Osteocyte (in vitro differentiated cells): ENCODE measurements at places on chromosomes 6 and 20.
A peak's percentile ranks its signal among the peaks of the same experiment; 100 is the strongest.

- no peak for DNase-seq
These were observed 743.8 kb upstream of the FLRT3 start for GRCh38 chr20:15081261-15081660.

GRCh38 chr6:40512340-40512739, 74.8 kb downstream of the LRFN2 start:
- DNase-seq = no peak

GRCh38 chr6:97189767-97190166, 93.2 kb downstream of the MMS22L start:
- DNase-seq = no peak

DNA sequence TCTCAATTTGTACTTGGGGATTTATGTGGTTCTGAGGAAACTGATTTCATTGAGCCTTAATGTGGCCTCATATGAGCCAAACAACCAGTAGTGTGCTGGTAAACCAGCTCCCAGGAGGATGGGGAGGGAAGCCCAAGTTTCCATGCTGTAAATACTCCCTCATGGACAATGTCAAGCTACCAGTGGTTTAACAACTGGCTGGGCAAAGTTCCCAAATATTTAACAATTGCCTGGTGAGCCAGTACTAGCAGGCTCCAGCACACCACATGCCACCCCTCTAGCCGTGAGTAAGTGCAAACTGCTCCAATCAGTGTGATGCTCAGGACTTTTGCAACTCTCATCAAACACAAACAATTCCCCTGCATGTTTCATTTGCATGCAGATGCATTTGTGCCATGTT, 19.2 kb upstream of the CDKN1A start:
- no peak for DNase-seq

DNA sequence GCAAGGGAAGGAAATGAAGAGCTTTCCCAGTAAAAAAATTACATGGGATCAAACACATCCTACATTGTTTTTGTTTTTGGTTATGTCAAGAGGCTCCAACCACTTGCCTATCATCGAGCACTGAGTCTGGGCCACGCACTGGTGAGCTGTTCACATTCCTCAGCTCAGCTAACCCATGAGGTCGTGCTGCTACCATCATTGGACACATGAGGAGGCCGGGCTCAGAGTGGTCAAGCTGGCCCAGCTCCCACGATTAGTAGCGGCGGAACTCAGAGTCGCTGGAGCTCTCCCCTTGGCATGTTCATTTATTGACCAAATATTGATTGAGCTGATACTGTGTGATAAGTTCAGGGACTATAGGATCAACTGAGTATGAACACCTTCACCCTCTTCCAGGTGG, 164.9 kb downstream of the CDH26 start:
- no peak for DNase-seq

GRCh38 chr20:17636523-17637412, 45.3 kb downstream of the RRBP1 start:
- DNase-seq = no peak

- DNase-seq = no peak
These were observed 20.2 kb downstream of the ADNP start for GRCh38 chr20:50911030-50911429.

- no peak for DNase-seq
These were observed 109.5 kb upstream of the NFATC2 start for GRCh38 chr20:51651921-51652549.

DNA sequence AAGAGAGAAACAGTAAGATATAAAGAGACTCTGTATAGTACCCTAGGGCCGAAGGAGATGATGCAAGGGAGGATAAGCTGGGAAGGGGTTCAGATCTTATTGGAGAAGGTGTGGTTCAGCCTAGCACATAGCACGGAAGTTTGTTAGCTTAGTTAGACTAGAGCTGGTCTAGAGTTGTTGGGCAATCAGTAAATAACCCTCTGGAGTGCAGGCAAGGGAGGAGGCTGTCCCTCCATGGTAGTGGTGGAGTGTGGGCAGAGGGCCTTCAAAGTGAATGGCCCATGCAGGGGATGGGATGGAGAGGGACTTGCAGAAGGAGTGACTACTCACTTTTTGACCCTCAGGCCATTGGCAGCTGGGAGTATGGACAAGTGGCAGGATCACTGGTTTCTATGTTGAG, 20.0 kb downstream of the TULP4 start:
- no peak for DNase-seq

- no peak for DNase-seq
These were observed 108.4 kb upstream of the PRSS16 start for GRCh38 chr6:27138837-27139755.

GRCh38 chr6:15443119-15443830, 197.4 kb downstream of the JARID2 start:
- no peak for DNase-seq

DNA sequence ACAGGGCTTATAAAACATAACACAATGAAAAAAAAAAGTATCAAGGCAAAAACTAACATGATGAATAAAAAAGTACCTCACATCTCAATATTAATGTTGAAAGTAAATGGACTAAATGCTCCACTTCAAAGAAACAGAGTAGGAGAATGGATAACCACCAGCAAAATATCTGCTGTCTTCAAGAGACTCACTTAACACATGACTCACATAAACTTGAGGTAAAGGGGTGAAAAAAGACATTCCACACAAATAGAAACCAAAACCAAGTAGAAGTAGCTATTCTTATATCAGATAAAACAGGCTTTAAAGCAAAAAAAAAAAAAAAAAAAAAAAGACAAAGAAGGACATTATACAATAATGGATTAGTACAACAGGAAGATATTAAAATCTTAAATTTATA, 86.9 kb downstream of the TBC1D32 start:
- DNase-seq = no peak

DNA sequence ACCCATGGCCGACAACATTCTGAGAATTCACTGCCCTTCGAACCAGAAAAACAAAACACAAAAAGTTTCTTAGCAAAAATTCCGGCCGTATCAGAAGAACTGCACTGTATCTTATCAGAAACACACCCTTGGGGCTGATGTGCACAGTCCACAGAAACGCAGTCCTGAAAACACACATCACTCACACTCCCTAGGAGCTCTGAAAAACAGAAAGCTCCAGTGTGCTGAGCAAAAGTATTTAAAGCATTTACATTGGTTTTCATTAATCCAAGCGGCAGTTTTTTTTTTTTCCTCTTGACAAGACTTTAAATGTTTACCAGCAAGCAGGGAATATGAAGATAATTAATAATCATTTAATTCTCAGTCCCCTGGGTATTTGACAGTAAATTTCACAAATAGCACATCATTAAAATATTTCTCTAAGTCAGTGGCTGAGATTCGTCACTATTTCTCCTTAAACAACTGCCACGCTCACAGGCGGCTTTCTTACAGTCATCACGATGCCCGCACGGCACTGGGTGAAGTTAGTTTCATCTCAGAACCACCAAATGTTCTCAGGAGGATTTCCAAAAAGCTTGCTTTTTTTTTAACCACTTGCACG, 13.3 kb downstream of the NFATC2 start:
- DNase-seq = no peak

DNA sequence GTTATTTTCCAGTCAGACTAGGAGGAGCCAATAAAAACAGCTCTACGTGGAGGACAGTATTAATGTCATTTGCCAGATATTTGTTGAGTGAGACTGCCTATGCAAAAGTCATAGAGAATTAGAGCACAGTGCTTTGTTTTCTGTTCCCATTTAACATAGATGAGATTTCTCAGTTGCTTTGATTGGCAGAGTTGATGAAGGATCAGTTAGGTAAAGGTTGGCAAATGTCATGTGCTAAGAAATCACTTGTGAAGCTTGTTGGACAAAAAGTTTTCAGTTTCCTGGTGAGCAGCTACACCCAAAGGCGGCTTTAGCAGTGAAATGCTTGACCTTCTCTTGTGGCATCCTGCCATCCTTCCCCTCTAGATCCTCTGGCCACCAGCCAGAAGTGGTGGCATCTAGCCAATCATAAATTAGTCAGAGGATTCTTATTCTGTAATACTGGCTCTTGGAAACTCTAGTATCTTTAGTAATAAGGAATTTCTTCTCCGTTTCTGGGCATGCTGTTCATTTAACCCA, 37.0 kb downstream of the BCKDHB start:
- DNase-seq = peak; percentile 90

DNA sequence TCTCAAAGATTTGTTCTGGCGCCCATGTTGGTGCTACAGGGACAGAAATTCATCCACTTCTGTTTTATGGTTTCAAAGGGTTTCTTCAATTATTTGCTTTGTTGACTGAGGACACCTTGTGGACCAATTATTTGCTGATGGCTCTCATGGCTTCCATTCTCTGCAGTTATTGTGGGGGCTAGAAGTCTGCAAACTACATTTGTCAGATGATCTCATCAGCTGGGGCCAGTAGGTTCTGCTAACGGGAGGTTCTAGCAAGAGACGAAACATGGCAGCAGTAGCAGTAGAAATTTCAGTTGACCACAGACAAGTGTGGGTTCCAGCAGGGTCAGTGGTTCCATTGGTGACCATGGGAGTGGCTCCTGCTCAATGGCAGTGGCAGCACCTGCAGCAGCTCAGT, 72.8 kb upstream of the BLCAP start:
- DNase-seq = no peak

GRCh38 chr20:4181956-4182945, 166.9 kb upstream of the RNF24 start:
- DNase-seq = no peak

- no peak for DNase-seq
These were observed 81.0 kb downstream of the TIAM2 start for GRCh38 chr6:155075930-155076695.

GRCh38 chr6:27161946-27162603, 85.4 kb upstream of the PRSS16 start:
- no peak for DNase-seq

- DNase-seq = no peak
These were observed 8.9 kb downstream of the CCM2L start for GRCh38 chr20:32019156-32019510.

DNA sequence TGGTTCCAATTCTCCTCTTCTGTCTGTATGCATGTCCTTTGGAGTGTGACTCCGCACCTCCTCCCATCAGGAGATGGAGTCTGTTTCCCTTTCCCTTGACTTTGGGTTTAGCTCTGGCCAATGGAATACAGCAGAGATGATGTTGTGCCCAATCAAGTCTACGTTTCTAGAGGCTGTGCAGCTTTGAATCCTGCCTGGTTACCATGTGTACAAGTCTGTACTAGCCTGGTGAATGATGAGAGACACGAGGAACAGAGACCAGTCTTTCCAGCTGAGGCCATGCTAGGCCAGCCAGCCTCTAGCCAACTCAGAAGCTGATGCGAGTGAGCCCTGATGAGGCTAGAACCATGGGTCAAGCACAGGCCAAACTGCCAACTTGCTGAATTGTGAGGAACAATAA, 83.2 kb downstream of the LAMP5 start:
- DNase-seq = no peak

DNA sequence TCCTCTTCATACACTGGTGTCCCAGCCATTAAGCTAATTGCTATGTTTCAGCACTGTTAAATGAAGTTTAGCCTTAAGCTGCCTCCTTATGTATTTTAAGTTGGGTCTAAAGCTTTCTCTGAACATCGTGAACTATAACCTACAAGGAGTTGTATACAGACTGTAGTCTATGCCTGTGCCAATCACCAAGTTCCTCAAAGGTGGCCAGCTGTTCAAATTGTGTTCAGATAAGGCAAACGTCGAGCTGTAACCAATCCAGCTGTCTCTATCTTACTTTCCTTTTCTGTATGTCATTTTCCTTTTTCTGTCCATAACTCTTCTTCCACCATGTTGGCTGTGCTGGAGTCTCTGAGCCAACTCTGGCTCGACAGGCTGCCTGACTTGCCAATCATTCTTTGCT, 199.6 kb downstream of the OGFRL1 start:
- no peak for DNase-seq

GRCh38 chr6:26526928-26527327, 11.2 kb upstream of the HMGN4 start:
- no peak for DNase-seq

DNA sequence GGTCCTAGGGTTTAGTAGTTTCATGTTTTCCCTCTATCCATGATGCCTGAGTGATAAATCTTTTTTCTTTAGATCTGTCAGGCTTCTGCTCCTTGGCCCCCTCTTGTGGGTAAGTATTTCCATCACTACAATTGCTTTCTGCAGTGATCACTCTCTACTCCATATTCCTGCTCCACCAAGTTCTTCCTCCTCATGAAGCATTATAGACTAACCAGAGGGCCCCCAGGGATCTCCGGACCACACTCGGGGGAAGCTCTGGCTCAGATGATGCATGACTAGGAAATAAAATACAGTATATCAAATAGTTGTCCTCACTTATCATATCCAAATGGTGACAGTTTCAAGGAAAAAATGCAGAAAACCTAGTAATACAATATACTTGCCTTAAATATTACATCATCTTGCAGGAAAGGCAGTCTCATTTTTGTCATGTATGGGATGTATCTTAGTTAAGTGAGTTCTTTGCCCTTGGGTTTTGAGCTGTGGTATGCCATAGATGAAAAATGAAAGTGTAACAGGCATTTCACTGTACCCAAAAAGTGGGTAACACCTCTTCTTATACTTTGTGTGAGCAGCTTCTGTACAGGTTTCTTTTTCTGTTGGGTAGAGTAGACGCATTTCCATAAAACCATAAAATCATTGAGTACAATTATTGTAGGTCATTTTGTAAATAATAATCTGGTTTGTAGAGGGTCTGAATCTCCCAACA, 200.9 kb upstream of the EYA4 start:
- DNase-seq = no peak

- no peak for DNase-seq
These were observed 36.9 kb downstream of the ARHGAP18 start for GRCh38 chr6:129672881-129673631.

- no peak for DNase-seq
These were observed 954 bp upstream of the BLCAP start for GRCh38 chr20:37528446-37529213.

- no peak for DNase-seq
These were observed 774.3 kb upstream of the CHD6 start for GRCh38 chr20:42392442-42392841.

- DNase-seq = no peak
These were observed 163.4 kb upstream of the SIM1 start for GRCh38 chr6:100627911-100628758.
